ENCODE measurements at places on chromosomes 2 and 18. TPM values are rescaled to one million over a fixed set of nuclear protein-coding genes. Genes with fewer than 3 reads are reported as not detected.

The FRZB gene
- not detected for total RNA-seq

The PKDCC gene
- not detected for total RNA-seq

The TEX44 gene
- not detected for total RNA-seq

- H3K27ac ChIP-seq = no peak overlapping the region
- H3K27me3 ChIP-seq = peaks cover 13% of the 10 kb centered on the region
- DNase-seq = no peak
- H3K4me3 ChIP-seq = no peak overlapping the region
- peaks cover 3% of the 10 kb centered on the region for H3K4me1 ChIP-seq
Observed at GRCh38 chr2:159153063-159153462, 133.4 kb downstream of the WDSUB1 start.

GRCh38 chr2:156065912-156066311 is 266.6 kb downstream of the NR4A2 start:
- H3K36me3 ChIP-seq = no peaks in the 10 kb centered on the region
- no peaks in the 10 kb centered on the region for H3K27me3 ChIP-seq
- no peak overlapping the region for H3K4me3 ChIP-seq
- no peak for DNase-seq

- DNase-seq = no peak
- H3K36me3 ChIP-seq = peaks cover 33% of the 10 kb centered on the region
- H3K27ac ChIP-seq = no peak overlapping the region
- H3K4me1 ChIP-seq = peaks cover 9% of the 10 kb centered on the region
- H3K27me3 ChIP-seq = no peaks in the 10 kb centered on the region
Observed at GRCh38 chr2:46717344-46718121, 198.1 kb downstream of the MCFD2 start.

GRCh38 chr2:16861530-16861929 is 195.9 kb upstream of the CYRIA start:
- H3K36me3 ChIP-seq = no peaks in the 10 kb centered on the region
- no peak for DNase-seq
- no peak overlapping the region for H3K27ac ChIP-seq
- H3K4me1 ChIP-seq = no peaks in the 10 kb centered on the region
- no peaks in the 10 kb centered on the region for H3K27me3 ChIP-seq

GRCh38 chr18:70421471-70422390 is 132.9 kb downstream of the SOCS6 start:
- peaks cover 33% of the 10 kb centered on the region for H3K27me3 ChIP-seq
- DNase-seq = no peak
- no peak overlapping the region for H3K4me3 ChIP-seq

GRCh38 chr18:35746826-35747339 is 165.3 kb downstream of the GALNT1 start:
- H3K27ac ChIP-seq = no peak overlapping the region
- H3K4me3 ChIP-seq = no peak overlapping the region
- H3K4me1 ChIP-seq = no peaks in the 10 kb centered on the region
- no peaks in the 10 kb centered on the region for H3K36me3 ChIP-seq

- H3K27ac ChIP-seq = no peak overlapping the region
- peaks cover 5% of the 10 kb centered on the region for H3K4me1 ChIP-seq
- no peak overlapping the region for H3K4me3 ChIP-seq
Observed at GRCh38 chr2:239608260-239608659, 207.4 kb upstream of the HDAC4 start.

- H3K4me1 ChIP-seq = no peaks in the 10 kb centered on the region
- H3K27me3 ChIP-seq = no peaks in the 10 kb centered on the region
- no peaks in the 10 kb centered on the region for H3K36me3 ChIP-seq
Observed at GRCh38 chr2:36404754-36405153, 49.2 kb downstream of the CRIM1 start.

DNA sequence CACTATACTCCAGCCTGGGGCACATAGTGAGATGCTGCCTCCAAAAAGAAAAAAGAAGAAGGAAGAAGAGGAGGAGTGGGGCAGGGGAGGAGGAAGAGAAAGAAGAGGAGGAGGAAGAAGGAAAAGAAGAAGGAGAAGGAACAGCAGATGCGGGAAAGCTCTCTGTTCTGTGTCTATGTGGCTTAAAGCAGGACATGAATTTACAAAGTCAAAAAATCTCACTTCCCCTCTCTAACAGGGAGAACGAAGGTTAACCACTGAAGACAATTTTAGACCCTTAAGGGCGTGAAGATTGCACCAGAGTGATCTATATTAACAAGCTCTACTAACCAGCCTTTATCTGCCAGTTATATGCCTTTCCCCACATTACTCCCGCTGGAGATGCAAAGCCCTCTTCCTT is 258.9 kb downstream of the METTL4 start:
- H3K27ac ChIP-seq = no peak overlapping the region
- no peak for DNase-seq
- H3K27me3 ChIP-seq = peaks cover 17% of the 10 kb centered on the region
- no peaks in the 10 kb centered on the region for H3K36me3 ChIP-seq
